SK-N-MC (cell line): ENCODE measurements at places on chromosomes 5 and 9.

DNA sequence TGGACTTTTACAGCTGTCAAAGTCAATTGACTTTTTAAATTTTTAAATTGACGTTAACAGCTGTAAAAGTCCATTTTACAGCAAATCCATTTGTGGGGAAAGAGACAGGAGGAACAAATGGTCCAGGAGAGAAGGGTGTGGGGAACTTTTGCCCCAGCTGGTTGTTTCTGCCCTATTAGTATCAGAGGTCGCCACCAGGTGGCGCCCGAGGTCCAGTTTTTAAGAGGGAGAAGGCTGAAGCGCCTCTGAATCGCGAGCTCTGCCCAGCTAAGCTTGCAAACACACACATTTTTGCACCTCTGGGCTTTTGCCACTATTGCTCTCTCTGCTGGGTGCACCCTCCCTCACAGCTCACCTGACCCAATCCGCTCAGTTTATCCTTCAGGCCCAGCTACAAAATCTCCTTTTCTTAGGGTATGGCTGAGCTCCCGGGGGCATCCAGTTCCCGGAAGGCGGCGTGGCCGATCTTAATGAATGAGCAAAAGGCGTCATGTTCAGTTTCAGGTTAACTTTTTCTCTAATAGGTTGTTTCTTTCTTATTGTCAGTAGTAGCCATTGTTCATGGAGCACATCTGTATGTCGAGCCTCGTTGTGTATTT, 6.3 kb upstream of the TTLL11 start:
- DNase-seq: no peak

DNA sequence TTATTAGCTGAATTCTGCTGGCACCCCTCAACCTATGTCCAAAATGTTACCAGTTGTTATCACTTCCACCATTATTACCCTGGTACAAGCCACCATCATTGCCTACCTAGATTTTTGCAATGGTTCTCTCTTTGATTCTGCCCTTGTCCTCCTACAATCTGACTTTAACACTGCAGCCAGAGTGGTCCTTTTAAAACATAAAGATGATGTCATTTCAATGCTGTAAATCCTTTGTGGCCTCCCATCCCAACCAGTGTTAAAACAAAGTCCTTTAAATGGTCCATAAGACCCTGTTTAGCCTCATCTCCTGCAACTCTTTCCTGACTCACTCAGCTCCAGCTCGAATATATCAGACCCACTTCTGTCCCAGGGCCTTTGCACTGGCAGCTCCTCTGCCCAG, 54.9 kb upstream of the FSTL4 start:
- DNase-seq: no peak

GRCh38 chr5:90777959-90778358, 219.4 kb downstream of the ADGRV1 start:
- no peak for DNase-seq

GRCh38 chr9:69324549-69325401, at the start of gene ENTREP1:
Gene ENTREP1, plus strand, starts transcription at chr9:69325215. Its CDS starts 95 bp downstream, at chr9:69325310.
- DNase-seq: no peak

DNA sequence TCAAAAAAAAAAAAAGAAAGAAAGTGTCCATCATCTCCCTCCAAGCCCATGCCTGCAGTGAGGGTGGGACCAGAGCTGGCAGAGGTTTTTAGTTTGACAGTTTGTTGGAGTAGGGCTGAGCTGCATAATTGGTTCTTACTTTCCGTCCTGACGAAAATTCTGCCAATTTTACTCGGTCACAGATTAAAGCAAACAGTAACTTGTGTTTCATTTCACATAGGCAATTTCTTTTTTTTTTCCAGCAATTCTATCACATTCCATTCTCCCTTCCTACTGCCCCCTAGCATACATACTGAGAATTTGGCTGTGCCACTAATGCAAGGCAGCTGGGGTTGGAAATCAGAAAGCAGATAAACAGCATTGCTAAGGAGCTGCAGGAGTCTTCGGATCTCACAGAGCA, 132.4 kb downstream of the FRMD3 start:
- no peak for DNase-seq

- no peak for DNase-seq
Measured at GRCh38 chr5:95084757-95085156, 200.1 kb downstream of the MCTP1 start.

GRCh38 chr5:158431369-158432029, 572.6 kb upstream of the CLINT1 start:
- DNase-seq: no peak

DNA sequence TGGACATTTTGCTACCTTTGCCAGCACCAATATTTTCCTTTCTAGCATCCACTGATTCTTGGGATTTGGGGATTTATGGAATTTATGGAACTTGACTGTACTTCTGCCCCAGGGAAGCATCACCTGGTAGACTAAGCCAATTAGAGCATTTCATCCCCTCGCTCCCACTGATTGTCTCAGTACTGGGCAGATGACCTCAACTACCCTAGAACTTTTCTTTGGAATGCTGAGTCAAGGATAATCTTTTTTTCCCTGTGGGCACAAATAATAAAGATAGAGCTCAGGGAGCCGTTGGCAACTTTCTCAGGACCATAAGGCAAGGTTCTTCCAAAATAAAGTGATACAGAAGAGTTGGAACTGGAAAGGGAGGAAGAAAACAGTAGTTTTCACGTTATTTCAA, 438.4 kb downstream of the PLK2 start:
- no peak for DNase-seq
